ENCODE measurements at places on chromosomes 7 and 10. TPM values are rescaled to one million over a fixed set of nuclear protein-coding genes. Genes with fewer than 3 reads are reported as not detected.
A peak's percentile ranks its signal among the peaks of the same experiment; 100 is the strongest.

SYT15 gene
- total RNA-seq = 50.9 TPM

ANKRD2 gene
- total RNA-seq = not detected

AGMO gene
- total RNA-seq = not detected

UNCX gene
- total RNA-seq = not detected

PARD3 gene
- total RNA-seq = 37.5 TPM

ASAH2 gene
- 0.21 TPM for total RNA-seq

MRC1 gene
- 15.1 TPM for total RNA-seq

- DNase-seq = no peak
- H3K27me3 ChIP-seq = no peaks in the 10 kb centered on the region
- no peak overlapping the region for H3K27ac ChIP-seq
Measured at GRCh38 chr10:13247246-13247645, 13.1 kb upstream of the UCMA start.

GRCh38 chr7:12211711-12212485 lies 804 bp downstream of the TMEM106B start:
- H3K36me3 ChIP-seq = no peaks in the 10 kb centered on the region
- DNase-seq = no peak
- H3K27me3 ChIP-seq = no peaks in the 10 kb centered on the region
- H3K27ac ChIP-seq = peak overlapping the region; percentile 90
- no peaks in the 10 kb centered on the region for H3K4me1 ChIP-seq
- H3K4me3 ChIP-seq = peak overlapping the region; percentile 73

DNA sequence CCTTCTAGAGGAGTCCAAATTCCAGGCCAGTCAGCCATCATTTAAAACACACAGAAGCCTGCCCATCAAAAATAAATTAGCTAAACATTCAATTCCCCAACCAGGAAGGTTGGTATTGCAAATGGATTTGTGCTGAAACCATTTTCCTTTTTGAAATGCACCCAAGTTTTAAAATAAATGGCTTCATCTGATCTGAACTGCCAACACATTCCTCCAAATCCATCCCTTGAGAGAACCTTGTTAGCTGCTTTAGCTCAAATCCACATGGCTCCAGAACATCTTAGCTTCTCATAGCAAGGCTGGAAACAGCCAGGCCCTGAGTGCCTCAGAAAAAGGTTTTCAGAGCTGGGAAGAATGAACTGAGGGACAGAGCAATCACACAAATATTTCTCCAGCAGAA lies 306.3 kb downstream of the FZD1 start:
- no peak for DNase-seq
- no peaks in the 10 kb centered on the region for H3K4me1 ChIP-seq
- no peak overlapping the region for H3K4me3 ChIP-seq
- no peaks in the 10 kb centered on the region for H3K27me3 ChIP-seq
- no peak overlapping the region for H3K27ac ChIP-seq

DNA sequence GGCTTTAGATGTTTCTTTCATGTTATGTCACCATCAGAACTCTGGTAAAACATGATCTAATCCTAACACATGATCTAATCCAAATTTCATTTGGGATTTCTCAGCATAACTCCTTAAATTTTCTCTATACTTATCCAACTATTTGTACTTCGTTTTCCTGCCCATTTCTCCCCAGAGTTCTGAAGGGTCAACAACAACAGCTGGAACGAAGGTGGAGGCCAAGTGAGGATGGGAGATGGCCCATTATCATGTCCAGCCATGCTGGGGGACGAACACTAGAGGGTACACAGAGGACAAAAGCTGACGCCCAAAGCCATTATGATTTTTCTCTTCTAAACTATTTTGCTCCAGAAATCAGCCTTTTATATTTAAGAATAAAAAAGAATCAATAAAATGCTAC lies 185.4 kb downstream of the DOCK4 start:
- H3K27me3 ChIP-seq = no peaks in the 10 kb centered on the region
- peaks cover 6% of the 10 kb centered on the region for H3K4me1 ChIP-seq
- no peak overlapping the region for H3K4me3 ChIP-seq
- no peak overlapping the region for H3K27ac ChIP-seq
- no peaks in the 10 kb centered on the region for H3K36me3 ChIP-seq

DNA sequence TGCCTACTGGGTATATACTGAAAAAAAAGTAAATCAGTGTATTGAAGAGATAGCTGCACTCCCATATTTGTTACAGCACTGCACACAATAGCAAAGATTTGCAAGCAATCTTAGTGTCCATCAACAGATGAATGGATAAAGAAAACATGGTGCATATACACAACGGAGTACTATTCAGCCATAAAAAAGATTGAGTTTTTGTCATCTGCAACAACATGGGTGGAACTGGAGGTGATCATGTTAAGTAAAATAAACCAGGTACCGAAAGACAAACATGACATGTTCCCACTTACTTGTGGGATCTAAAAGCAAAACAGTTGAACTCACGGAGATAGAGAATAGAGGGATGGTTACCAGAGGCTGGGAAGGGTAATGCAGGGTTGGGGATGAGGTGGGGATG lies 34.2 kb upstream of the FAM171A1 start:
- H3K36me3 ChIP-seq = no peaks in the 10 kb centered on the region
- no peaks in the 10 kb centered on the region for H3K4me1 ChIP-seq
- H3K27ac ChIP-seq = no peak overlapping the region
- H3K4me3 ChIP-seq = no peak overlapping the region
- DNase-seq = no peak

DNA sequence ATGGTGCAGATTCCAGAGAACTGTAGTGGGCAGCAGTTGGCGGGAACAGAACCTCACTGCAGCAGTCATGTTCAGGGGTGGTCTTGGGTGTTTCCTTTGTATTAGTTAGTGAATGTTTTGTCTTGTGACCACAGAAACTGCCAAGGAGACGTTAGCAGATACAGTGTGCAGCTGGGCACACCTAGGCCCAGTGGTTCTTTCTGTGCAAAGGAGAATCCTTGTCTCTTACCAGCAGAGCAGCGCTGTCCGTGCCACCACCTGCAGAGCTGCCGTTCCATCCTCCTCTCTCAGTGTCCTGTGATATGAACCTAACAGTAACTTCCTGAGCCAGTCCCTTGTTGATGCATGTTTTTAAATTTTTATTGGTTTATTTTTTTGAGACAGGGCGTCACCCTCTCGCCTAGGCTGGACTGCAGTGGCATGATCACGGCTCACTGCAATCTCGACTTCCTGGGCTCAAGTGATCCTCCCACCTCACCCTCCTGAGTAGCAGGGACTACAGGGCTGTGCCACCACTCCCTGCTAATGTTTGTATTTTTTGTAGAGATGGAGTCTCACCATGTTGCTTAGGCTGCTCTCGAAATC lies 60.6 kb downstream of the WDR37 start:
- H3K36me3 ChIP-seq = peaks cover 47% of the 10 kb centered on the region
- no peaks in the 10 kb centered on the region for H3K4me1 ChIP-seq
- no peak overlapping the region for H3K4me3 ChIP-seq

GRCh38 chr7:139471740-139472353 lies 11.6 kb downstream of the KLRG2 start:
- DNase-seq = no peak
- H3K27ac ChIP-seq = no peak overlapping the region
- no peaks in the 10 kb centered on the region for H3K4me1 ChIP-seq
- H3K27me3 ChIP-seq = no peaks in the 10 kb centered on the region
- H3K4me3 ChIP-seq = no peak overlapping the region
- H3K36me3 ChIP-seq = no peaks in the 10 kb centered on the region

GRCh38 chr7:39536951-39537350 lies 29.3 kb upstream of the YAE1 start:
- no peaks in the 10 kb centered on the region for H3K27me3 ChIP-seq
- no peak overlapping the region for H3K27ac ChIP-seq
- no peak for DNase-seq
- no peak overlapping the region for H3K4me3 ChIP-seq

GRCh38 chr7:7969306-7970236 lies 975 bp downstream of the GLCCI1 start:
- H3K4me3 ChIP-seq = peak overlapping the region; percentile 95
- no peaks in the 10 kb centered on the region for H3K36me3 ChIP-seq
- DNase-seq = no peak

DNA sequence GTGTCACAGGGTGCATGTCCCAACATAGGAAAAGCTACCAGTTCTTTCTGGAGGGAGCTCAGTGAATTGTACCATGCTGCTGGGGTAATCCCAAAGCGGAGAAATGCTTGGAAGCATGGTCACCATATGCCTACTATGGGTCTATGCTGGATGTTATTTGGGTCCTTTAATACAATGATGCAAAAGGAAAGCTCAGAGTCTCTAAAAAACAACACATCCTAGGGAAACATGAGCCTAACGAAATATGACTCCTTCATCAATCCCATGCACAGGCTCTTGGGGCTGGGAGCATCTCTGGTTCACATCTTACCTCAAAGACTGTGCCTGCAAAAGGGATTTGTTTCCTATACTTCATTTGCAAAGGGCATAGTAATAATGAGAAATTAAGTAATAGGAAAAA lies 65.2 kb downstream of the CUBN start:
- no peaks in the 10 kb centered on the region for H3K27me3 ChIP-seq
- H3K27ac ChIP-seq = no peak overlapping the region
- no peaks in the 10 kb centered on the region for H3K36me3 ChIP-seq
- H3K4me3 ChIP-seq = no peak overlapping the region

GRCh38 chr7:103336761-103337160 lies 7.8 kb downstream of the DNAJC2 start:
- no peak for DNase-seq
- peaks cover 59% of the 10 kb centered on the region for H3K36me3 ChIP-seq
- H3K4me3 ChIP-seq = no peak overlapping the region

DNA sequence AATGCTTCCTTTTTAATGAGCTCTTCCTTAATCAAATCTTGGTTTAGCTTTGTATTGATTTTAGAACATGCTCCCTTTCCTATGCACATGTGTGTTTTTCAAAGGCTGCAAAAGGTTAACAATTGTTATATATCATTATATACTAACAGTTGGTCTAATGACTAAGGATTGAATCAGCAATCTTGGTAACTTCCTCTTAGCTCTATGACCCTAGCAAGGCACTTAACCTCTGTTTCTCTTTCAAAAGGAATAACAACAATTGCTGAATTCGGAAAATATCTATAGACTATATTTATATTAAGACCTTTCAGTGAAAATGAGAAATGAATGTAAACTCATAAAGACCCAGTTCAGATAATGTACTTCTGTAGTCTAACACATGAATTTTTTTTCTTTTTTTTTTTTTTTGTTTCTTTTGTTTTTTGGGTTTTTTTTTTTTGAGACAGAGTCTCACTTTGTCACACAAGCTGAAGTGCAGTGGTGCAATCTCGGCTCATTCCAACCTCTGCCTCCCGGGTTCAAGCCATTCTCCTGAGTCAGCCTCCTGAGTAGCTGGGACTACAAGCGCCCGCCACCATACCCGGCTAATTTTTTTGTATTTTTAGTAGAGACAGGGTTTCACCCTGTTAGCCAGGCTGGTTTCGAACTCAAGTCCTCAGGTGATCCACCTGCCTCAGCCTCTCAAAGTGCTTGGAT lies 48.8 kb downstream of the HOXA1 start:
- no peaks in the 10 kb centered on the region for H3K36me3 ChIP-seq
- no peak for DNase-seq
- H3K27ac ChIP-seq = no peak overlapping the region
- H3K4me1 ChIP-seq = no peaks in the 10 kb centered on the region
- H3K4me3 ChIP-seq = no peak overlapping the region

All from ascending aorta (tissue), 2 donors.